ENCODE measurements at places on chromosomes 4 and X. TPM values are rescaled to one million over a fixed set of nuclear protein-coding genes. Genes with fewer than 3 reads are reported as not detected.

ODAM gene
- total RNA-seq: not detected

FAM241A gene
- total RNA-seq: 0.08 TPM

HTR2C gene
- total RNA-seq: 0.05 TPM

FAT1 gene
- 152 TPM for total RNA-seq

TMPRSS11D gene
- not detected for total RNA-seq

CTAG2 gene
- 4.2 TPM for total RNA-seq

RPA4 gene
- total RNA-seq: 1.0 TPM

- no peak for DNase-seq
These were observed 38.6 kb upstream of the CEP135 start for GRCh38 chr4:55910140-55910539.

GRCh38 chr4:77504407-77504806, 101.2 kb upstream of the CXCL13 start:
- DNase-seq: no peak

GRCh38 chrX:7580127-7580526, 262.8 kb upstream of the VCX start:
- DNase-seq: no peak

- no peak for DNase-seq
These were observed 63.2 kb upstream of the SLC4A4 start for GRCh38 chr4:71275570-71275969.

DNA sequence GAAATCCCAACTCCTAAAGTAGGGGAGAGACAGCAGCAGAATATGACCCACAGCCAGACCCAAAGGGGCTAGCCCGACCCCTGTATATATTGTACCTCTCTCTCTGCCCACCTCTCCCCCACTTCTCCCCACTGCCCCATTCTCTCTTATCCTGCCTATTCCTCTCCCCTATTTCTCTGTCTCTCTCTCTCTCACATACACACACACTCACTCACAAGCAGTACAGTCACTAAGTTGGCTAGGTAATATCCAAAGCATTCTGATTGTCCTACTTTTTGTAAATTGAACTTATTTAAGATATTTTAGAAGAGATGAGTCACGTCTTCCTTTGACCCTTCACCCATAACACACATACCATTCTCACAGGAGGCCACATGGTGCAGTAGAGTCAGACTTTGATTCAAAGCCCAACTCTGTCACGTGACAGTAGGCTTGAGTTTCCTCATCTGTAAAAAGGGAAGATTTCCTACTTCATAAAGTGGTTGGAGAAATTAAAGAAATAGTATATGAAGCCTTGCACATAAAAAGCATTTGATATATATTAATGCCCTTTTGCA, 29.5 kb downstream of the SRPX2 start:
- no peak for DNase-seq

DNA sequence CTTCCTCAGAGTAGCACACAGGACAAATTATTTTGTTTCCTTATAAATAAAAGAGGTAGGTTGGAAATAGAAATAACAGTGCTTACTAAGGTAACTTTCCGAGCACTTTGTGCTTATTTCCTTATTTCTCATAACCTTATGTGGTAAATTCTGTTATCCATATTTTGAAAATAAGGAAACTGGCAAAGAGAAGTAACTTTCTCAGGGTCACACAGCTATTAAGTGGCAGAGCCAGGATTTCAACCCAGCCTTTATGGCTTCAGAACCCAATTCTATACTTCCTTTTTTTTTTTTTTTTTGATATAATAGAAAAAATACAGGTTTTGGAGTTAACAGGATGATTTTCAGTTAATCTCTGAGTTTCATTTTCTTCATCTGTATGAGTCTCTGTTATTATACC, 3.3 kb downstream of the UTP3 start:
- DNase-seq: no peak

DNA sequence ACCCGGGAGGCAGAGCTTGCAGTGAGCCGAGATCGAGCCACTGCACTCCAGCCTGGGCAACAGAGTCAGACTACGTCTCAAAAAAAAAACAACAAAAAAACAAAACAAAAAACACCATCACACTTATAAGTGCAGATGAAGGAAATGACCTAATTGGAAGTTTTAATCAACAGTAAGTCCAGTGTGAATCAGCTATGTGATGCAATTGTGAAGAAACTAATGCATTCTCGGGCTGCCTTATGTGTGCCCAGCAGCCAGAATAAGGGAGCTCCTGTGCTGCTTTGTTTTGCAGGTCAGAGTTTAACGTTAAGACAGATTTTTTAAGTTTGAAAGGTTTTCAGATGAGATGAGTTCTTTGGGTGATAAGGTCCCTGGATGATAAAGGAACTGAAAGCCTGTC, 10.8 kb downstream of the DAPP1 start:
- no peak for DNase-seq

DNA sequence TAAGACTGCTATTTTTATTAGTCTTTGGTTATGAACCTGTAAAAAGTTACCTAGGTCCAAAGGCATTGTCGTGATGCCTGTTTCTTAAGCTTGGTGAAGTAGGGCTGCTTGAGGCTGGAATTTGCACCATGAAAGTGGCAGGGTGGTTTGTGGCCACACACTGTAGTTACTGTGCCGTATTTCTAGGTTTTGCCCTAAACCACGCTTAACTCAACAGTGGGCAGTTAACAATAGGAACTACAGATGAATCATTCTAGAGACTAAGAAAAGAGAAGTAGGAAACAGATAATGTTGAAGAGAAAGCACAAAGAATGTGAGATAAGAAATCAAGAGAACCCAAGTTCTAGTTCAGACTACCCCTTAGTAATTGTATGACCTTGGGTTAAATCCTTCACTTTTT, 11.5 kb downstream of the ETNPPL start:
- no peak for DNase-seq

DNA sequence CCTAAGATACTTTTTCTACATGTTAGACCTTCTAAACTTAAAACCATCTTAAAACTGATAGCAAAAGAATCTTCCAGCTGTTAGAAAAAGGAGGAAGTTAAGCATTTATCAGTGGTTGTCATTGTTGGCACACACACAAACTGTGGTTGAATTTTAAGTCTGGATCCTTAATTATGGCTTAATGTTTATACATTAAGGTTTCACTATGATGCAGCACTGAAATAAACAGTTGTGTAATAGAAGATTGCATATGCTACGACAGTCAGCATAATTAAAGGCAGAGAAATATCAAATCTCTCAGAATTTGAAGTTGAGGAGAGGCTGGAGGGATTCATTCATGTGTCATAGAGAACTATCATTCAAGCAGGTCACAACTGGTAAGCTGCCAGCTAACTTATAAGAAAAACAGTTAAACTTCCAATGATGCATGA, 32.3 kb downstream of the ADGRA3 start:
- no peak for DNase-seq

DNA sequence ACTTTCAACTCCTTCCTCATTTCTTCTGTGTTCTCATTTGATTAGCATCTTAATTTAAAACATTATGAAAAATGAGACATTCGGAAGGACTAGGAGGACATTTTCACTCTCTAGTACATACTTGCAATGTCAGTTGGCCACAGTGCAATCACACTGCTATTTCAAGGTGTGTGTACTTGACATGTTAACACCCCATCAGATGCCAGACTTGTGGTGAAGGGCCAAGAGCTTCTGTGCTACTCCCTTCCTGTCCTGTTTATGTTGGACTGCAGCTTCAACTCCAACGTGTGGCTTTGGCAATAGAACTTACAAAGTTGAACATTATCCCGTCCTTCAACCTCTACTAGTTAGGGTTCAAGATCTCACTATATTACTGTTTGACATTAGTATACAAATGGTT, 221.0 kb downstream of the PALLD start:
- DNase-seq: no peak

- DNase-seq: peak; percentile 52
These were observed 29.9 kb downstream of the SOWAHB start for GRCh38 chr4:76867880-76868655.

GRCh38 chrX:82756272-82756671, 751.8 kb upstream of the POU3F4 start:
- DNase-seq: no peak

- DNase-seq: no peak
These were observed 203.2 kb upstream of the MBNL3 start for GRCh38 chrX:132692066-132692465.

GRCh38 chrX:78522601-78523000, 136.5 kb downstream of the RTL3 start:
- no peak for DNase-seq

- no peak for DNase-seq
These were observed 54.5 kb upstream of the BCOR start for GRCh38 chrX:40152173-40152711.

- no peak for DNase-seq
These were observed 9.0 kb downstream of the ZNF275 start for GRCh38 chrX:153342762-153343558.

DNA sequence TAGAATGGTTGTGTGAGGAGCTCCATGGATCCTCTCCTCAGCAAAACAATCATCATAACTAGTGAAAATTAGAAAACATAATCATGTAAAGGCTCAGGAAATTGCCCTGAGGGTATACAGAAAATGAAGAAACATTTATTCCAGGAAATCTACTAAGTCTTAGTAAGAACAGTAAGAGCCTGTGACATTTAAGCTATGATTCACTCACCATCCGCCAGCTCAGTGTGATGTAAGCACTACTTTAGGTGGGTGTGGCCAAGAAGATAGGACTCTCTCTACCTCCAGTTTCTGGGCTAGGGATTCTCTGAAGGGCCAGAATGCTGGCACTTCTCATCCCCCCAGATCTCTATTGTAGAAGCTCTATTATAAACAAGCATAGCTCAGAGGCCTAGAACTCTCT, 147.5 kb downstream of the DLG3 start:
- DNase-seq: no peak

GRCh38 chr4:184283659-184284335, 66.1 kb upstream of the ENPP6 start:
- DNase-seq: no peak

Measured in SJCRH30 (cell line).